ENCODE measurements at places on chromosomes 12 and 14. TPM values are rescaled to one million over a fixed set of nuclear protein-coding genes. Genes with fewer than 3 reads are reported as not detected.

DNA sequence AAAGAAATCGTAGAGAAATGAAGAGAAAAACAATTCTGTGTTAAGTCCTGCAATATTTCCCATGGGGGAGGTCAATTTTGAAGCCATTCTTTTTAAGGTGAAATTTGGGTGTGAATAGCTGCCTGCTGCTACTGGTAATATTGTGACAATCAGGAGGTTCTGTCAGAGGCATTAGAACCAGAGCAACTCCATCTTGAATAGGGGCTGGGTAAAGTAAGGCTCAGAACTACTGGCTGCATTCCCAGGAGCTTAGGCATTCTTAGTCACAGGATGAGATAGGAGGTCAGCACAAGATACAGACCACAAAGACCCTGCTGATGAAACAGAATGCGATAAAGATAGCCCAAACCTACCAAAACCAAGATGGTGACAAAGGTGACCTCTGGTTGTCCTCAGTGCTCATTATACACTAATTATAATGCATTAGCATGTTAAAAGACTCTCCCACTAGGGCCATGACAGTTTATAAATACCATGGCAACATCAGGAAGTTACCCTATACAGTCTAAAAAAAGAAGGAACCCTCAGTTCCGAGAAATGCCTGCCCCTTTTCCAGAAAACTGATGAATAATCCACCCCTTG is 24.8 kb upstream of the MTHFD1 start:
- no peak overlapping the region for H3K27ac ChIP-seq
- no peak overlapping the region for H3K4me3 ChIP-seq
- H3K4me1 ChIP-seq, result no peaks in the 10 kb centered on the region
- H3K27me3 ChIP-seq, result no peaks in the 10 kb centered on the region

GRCh38 chr14:54364555-54365415 is 32.0 kb upstream of the CDKN3 start:
- H3K4me1 ChIP-seq, result peaks cover 5% of the 10 kb centered on the region
- H3K27me3 ChIP-seq, result peaks cover 42% of the 10 kb centered on the region
- H3K4me3 ChIP-seq, result no peak overlapping the region
- H3K36me3 ChIP-seq, result no peaks in the 10 kb centered on the region
- no peak overlapping the region for H3K27ac ChIP-seq
- DNase-seq, result no peak

The TAS2R31 gene
- total RNA-seq, result 2.9 TPM

The ACRBP gene
- 6.1 TPM for total RNA-seq

The ZBTB42 gene
- total RNA-seq, result 2.5 TPM

The TAS2R30 gene
- 2.3 TPM for total RNA-seq

DNA sequence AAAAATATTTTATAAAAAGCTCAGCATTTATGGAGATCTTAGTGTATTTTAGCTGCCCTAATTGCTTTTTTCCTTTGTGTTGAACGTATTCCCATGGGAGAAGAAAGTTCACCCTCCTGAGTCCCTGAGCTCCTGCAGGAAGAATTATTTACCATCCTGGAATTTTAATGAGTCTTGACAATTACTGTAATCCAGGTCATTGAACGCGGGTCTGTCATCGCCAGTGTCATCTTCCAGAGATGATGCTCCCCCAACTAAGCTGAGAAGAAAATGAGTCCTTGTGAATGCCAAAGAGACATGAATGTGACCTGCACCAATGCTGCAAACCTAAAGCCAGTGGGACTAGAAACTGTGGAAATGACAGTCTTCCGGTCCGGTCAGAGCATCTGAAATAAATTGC is 129.5 kb downstream of the FBXL14 start:
- DNase-seq, result no peak
- no peaks in the 10 kb centered on the region for H3K4me1 ChIP-seq

GRCh38 chr12:114694436-114695304 is 10.7 kb upstream of the TBX3 start:
- H3K4me1 ChIP-seq, result no peaks in the 10 kb centered on the region
- H3K4me3 ChIP-seq, result no peak overlapping the region
- DNase-seq, result no peak
- H3K36me3 ChIP-seq, result peaks cover 2% of the 10 kb centered on the region
